ENCODE measurements at places on chromosomes 6 and 20. TPM values are rescaled to one million over a fixed set of nuclear protein-coding genes. Genes with fewer than 3 reads are reported as not detected.
A peak's percentile ranks its signal among the peaks of the same experiment; 100 is the strongest.

- no peak for DNase-seq
These were observed 19.0 kb upstream of the TGM2 start for GRCh38 chr20:38184101-38184500.

DNA sequence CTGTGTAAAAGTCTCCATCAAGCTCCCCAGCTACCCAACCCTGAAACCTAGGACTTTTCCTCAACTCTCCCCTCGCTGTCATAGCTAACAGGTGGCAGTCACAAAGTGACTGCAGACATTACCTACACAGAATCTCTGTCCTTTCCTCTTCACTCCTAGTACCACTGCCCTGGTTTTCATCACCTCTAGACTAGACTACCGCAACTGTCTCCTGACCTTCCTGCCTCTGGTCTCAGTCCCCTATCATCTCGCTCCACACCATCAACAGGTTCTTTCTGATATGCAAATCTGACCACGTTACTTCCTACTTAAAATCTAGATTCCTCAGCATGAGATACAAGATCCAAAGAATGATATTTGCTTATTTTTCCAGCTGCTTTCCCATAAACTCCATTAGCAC lies 93.8 kb downstream of the SMLR1 start:
- no peak for DNase-seq

The GPR63 gene
- total RNA-seq: 5.9 TPM

- no peak for DNase-seq
These were observed 79.2 kb upstream of the PHACTR2 start for GRCh38 chr6:143598466-143599080.

DNA sequence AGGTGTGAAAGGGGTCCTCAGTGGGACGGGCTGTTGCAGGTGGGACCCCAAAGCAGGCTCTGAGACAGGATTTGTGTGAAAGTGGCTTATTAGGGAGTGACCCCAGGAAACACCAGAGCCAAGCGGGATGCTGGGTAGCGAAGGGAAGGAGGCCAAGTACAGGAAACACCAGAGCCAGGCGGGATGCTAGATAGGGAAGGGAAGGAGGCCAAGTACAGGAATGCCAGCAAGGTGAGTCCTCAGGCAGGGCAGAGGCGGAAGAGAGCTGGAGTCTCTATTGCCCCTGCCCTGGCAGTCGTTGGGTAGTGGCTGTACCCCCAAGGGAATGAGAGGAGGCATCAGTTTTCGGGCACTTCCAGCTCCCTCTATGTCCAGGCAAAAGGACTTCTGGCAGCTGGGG lies 30.5 kb upstream of the TGM2 start:
- no peak for DNase-seq

DNA sequence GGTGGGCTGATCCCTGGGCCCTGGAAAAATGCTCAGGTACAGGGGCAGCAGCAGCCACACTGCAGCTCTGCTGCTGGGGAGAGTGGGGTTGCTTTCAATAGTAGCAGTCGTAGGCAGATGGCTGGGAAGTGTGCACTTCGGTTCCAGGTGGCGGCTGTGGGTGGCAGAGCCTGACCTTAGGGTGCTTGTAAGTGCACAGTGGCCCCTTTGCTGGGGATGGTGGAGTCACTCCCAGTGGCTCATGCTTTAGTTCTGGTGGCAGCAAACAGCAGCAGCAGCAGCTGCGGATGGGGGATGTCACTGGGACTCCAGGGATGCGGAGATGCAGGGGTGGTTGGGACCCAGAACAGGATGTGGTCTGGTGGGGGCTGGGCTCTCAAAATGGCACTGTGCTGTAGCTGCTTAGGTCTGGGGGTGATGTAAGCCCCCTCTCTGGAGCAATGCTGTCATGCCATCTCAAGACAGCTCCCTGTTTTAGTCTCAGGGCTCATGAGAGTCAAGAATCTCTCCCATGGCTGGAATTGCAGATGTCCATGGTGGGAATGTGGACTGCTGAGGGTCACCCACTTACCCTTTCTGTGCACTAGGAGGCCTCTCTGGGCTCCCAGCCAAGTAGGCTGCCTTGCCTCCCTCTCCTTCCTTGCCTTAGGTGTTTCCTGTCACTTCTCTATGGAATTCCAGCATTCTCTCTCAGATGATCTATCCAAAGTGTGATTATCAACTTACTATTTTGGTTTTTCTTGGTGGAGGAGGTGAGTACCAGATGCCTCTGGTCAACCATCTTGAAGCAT lies 146.7 kb upstream of the SLC22A23 start:
- DNase-seq: no peak

DNA sequence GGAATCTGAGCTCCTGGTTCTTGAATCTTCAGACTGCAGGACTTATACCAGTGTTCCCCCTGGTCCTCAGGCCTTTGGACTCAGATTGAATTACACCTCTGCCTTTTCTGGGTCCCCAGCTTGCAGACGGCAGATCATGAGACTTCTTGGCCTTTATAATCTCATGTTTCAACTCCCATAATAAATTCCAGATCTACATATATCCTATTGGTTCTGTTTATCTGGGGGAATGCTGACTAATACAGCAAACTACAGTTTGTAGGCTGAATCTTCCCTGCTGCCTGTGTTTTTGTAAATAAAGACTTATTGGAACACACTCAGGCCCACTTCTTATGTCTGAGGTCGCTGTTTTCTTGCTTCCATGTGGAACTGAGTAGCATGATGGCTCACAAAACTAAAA lies 184.7 kb downstream of the HDGFL1 start:
- no peak for DNase-seq

GRCh38 chr20:23047738-23048214 lies 1.7 kb downstream of the THBD start:
- DNase-seq: peak; percentile 74

GRCh38 chr20:52601295-52601971 lies 370.7 kb upstream of the TSHZ2 start:
- DNase-seq: no peak

The DEFB132 gene
- total RNA-seq: not detected

DNA sequence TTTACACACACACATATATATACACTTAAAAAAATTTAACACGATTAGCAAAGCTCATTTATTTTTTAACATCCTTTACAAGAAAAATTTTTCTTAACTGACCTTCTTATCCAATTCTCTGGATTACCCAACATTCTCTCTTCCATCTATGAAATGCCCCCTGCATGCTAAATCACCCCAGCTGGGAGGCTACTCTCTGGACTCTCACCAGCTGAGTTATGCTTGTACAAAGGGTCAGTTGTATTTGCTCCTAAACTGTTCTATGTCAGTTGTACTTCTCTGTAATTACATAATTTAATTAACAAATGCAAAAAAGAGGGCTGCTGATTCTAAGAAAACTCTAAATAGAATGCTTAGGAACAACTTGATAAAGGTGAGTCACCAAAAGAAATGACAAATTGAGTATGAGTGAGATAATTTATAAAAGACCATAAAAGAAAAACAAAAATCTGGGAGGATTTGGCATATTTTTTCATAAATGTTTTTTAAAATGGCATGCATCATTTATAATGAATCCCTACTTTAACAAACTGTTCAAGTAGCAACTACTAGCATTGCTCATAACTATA lies 120.5 kb downstream of the KIF13A start:
- DNase-seq: no peak

GRCh38 chr6:150925590-150925928 lies 60.1 kb downstream of the MTHFD1L start:
- no peak for DNase-seq

The KIF25 gene
- 0.59 TPM for total RNA-seq

The HLA-B gene
- total RNA-seq: 70.7 TPM

GRCh38 chr20:24737212-24737850 lies 211.7 kb upstream of the CST7 start:
- no peak for DNase-seq

DNA sequence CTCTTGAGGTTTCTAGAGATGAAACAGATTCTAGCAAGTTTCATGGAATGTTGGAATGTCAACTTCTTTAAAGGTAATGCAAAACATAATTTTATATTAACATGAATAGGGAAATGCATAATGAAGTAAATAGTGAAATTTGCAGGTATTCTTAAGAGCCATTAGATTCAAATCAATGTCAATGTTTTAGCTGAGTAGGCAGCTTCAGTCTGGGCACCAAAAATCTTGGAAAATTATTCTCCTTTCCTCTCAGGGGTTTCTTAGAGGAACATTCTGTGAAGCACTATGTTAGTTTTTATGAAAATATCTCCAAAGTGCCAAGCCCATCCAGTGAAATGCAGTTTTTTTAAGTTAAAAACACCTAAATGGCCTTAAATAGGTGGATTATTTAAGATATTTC lies 300.8 kb downstream of the PAX1 start:
- DNase-seq: no peak

- DNase-seq: no peak
These were observed 109.7 kb upstream of the MMS22L start for GRCh38 chr6:97392735-97393134.

- DNase-seq: no peak
These were observed 102.4 kb downstream of the TFAP2A start for GRCh38 chr6:10312445-10312844.

GRCh38 chr6:80282913-80283554 lies 176.6 kb downstream of the BCKDHB start:
- no peak for DNase-seq

GRCh38 chr6:110329348-110329713 lies 28.8 kb downstream of the METTL24 start:
- DNase-seq: no peak

GRCh38 chr6:115617031-115617430 lies 443.7 kb downstream of the FRK start:
- DNase-seq: no peak

DNA sequence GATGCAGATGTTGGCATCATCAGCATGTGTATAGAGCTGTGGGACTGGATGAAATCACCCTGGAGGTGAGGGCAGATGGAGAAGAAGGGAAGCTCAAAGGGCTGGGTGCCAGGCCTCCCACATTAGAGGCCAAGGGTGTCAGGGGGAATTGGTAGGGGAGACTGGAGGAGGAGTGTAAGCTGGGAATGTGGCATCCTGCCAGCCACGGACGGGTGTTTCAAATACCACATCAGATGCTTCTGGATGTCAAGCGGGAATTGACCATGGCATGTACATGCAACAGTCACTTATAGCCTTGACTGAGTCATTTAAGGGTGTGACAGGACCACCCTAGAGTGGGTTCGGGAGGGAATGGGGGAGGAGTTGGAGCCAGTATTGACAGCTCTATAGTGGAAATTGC lies 9.6 kb downstream of the ERGIC3 start:
- DNase-seq: no peak

DNA sequence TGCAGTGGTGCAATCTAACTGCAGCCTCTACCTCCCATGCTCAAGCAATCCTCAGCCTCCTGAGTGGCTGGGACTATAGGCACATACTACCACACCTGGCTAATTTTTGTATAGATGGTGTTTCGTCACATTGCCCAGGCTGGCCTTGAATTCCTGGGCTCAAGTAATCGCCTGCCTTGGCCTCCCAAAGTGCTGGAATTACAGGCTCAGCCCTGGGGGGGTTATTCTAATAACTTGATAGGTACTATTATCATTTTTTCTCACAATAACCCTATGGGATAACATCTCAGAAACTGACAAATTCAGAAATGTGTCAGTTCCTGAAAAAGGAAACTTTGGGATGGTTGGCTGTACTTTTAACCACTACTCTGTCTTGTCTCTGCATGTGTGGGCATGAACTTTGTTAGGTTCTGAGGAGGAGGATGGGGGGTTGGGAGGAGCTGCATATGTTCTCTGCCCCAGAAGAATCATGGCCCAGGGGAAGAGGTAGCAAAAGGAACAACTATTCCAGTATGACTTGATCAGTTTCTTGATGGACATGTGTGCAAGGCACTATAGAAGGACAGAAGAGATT lies 169.9 kb downstream of the CARMIL1 start:
- DNase-seq: no peak

- no peak for DNase-seq
These were observed 36.4 kb upstream of the NELFCD start for GRCh38 chr20:58944610-58945009.

GRCh38 chr20:61487346-61487996 lies 235.4 kb downstream of the CDH4 start:
- peak; percentile 13 for DNase-seq

DNA sequence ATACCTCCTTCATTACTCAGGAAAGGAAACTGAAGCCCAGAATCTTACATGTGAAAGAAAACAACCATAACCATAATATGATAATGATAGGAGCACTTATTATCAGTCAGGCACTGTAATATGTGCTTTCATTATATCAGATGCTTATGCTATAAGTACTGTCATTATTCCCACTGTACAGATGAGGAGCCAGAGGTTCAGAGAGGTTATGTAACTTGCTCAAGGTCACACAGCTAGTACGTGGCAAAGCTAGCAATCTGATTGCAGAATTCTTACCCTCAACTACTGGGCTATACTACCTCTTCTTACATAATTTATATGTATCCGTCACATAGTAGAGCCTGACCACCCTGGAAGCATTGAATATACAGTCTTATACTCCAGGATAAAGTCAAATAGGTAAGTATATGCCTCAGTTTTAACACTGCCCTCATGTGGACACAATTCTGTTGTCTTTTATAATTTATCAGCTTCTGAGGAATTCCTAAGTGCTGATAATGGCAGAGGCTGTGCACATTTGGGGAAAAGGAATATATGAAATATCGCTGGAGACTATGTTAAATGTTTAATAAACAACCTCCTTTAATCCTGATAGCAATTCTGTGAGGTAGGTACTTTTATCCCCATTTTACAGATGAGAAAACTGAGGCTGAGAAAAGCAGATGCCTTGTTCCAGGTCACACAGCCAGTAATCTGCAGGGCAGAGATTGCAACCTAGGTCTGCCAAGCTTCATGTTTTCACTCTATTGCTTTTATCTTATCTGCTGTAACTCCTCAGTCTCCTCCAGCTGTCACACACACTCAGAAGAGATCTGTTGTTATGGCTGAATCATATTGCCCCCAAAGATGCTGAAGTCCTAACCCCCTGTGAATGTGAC lies 13.4 kb downstream of the BCAS1 start:
- no peak for DNase-seq

DNA sequence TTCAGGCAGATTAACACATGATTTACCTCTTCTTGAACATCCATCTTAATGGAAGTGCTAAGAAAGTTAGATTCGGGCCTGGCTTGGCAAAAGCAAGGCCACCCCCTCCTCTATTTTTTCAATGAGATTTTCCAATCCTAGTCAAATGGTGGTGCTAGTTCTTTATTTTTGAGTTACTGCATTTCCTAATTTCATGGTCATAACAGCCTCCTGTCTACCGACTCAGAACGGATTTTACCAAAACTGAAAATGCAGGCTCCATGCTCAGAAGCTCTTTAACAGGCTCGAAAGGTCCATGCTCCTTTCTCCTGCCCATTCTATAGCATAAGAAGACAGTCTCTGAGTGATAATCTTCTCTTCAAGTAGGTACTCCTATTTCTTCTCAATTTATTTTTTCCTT lies 117.2 kb upstream of the ESR1 start:
- DNase-seq: no peak

The FGD2 gene
- total RNA-seq: 0.09 TPM

GRCh38 chr6:16157492-16157891 lies 28.6 kb downstream of the MYLIP start:
- DNase-seq: no peak

The DAAM2 gene
- 1.0 TPM for total RNA-seq

All from H9 (cell line).